HEK293T (cell line): ENCODE measurements at places on chromosomes 7 and 10.

DNA sequence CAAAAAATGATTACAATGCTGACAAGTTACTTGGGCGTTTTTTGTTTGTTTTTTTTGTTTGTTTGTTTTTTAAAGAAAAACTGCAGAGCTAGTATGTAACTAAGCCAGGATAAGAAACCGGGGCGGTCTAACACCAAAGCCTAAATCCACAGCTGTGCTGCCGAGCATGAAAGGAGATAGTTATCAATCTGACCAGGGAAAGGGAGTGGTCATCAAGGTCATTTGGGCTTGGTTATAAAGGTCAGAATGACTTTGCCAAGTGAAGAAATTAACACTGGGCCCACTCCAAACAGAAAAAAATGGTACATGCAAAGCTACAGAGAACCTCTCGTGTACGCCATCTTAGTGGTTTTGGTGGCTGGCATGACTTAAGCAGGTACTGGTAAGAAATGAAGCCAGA, 104.7 kb downstream of the SRPK2 start:
- no peak for DNase-seq

GRCh38 chr10:122347170-122347841, 27.2 kb upstream of the PLEKHA1 start:
- DNase-seq = no peak

GRCh38 chr10:49642311-49642710, 28.5 kb downstream of the CHAT start:
- DNase-seq = no peak

DNA sequence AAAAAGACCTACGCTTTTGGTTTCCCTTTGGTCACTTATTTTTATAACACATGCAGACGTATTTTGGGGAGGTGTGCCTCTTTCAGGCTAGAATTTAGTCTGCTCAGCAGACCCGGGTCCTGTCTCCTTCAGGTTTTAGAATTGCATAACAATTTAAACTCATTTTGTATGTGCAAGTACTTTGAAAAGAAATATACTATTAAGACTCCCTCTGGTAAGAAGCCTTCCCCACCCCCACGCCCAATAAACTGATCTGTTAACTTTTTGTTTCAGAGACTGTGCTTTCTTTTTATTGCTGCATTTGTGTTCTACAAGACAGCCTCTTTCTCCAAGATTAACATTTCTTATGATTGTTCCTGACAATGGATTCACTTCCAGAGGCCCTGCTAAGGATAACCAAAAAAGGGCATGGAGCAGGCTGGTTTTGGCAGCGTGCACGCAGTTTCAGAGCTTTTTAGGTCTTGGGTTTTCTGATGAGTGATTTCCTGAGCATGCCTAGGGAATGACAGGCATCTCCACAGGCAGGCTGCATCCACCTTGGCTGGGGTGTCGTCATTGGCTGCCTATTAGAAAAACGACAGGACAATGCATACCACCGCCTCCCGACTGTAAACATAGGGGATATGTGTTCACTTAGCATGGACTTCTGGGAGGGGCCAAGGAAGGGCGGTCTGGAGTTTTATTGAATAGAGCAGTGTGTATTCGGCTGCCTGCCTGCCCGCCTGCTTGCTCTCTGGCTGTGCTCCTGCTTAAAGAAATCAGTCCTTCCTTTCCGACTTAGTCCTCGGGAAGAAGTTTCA, at the start of gene CALD1:
Gene CALD1 (plus strand): TSS at position 694 of the 800 bp plus-strand sequence. CDS start 88,100 bp downstream, outside the sequence.
- DNase-seq = peak; percentile 84

DNA sequence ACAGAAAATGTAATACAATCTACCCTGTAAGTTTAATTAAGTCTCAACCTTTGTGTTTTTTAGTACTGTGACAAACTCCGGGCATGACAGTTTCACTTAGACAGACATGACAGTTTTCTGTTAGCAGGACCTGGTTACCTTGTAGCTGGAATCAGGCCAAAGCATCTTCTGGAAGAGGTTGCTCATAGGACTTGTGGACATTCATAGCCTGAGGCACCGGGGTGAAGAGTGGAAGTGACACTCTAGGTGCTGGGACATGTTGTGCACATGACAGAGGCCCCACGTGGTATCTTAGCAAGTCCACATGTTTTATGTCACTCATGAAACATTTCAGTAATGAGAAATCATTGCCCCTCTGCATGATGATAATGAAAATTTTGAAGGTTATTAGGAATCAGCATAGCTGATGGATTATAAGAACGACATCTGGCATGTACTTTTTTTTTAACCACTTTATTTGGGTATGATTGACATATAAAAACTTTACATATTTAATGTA, 441.4 kb downstream of the CNTNAP2 start:
- DNase-seq = no peak

DNA sequence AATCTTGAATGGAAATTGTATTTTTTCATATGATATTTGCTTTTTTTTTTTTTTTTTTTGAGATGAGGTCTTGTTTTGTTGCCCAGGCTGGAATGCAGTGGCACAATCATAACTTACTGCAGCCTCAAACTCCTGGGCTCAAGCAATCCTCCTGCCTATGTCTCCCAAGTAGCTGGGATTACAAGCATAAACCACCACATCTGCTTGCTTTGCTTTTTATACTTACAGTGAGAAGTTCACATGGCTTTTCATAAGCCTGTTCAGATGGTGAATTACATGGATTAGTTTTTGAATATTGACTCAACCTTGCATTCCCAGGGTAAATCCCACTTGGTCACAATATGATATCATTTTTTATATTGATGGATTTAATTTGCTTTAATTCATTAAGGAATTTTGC, 22.0 kb downstream of the LRRD1 start:
- no peak for DNase-seq

DNA sequence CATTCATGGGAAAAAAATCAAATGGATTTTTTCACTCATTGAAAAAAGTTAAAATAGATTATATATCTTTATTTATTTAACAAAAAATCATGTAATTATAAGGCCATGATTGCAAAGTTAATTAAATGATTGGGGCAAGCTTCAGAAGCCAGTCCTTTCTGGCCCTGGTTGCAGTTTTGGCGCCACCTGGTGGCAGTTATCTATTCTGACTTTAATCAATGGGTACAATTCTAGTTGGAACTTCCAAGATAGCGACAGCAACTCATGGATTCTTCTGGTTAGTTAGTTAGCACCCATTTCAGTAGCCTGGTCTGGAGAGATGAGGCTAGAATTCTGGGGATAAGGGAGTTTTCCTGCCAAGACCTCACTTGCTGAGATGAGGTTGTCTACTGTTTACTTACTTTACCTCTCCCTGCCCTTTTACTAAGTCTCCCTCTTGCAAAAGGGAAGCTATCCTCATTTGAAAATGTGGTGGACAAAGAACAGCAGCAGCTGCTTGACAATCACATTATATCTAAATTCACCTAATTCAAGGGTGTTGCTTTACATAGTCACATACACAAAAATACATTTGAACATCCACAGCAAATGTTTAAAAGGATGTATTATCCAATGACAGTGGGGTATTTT, 42.3 kb downstream of the NOC3L start:
- DNase-seq = peak; percentile 69

DNA sequence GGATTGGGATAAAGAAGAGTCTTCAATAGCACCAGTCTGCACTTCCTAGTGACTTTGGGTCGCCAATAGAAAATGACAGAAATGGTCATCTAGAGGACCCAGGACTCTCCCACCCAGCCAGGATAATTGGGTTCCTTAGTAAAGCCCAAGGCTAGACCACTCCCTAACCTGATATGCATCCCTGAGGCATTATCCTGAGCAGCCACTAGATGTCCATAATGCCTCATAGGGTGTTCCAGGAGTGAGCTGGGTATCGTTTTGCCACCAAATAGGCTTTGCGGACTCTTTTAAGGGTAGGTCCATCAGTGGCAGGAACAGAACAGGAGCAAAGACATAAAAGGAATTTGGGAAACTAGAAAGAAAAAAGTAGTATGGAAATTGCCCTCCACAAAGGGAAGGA, 4.5 kb upstream of the LRRC4 start:
- DNase-seq = peak; percentile 54

DNA sequence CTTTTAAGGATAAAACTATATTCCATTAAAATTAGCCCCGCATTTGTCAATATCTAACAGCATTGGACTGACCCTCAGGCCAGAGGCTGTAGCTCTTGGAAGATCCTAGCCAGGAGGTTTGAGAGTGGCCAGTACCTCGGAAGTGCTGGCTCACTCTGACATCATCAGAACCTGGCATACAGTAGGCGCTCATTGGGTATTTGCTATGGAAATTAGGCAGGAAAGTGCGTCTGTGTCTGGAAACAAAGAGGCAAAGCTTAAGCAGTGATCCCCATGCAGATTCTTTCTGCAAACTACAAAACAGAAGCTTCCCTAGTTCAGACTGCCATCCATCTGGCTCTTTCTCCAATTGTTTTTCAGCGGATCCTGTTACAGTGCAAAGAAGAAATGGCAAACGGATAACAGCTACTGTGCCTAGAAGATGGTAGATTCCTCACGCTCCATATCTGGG, 1.7 kb upstream of the PRKCQ start:
- DNase-seq = no peak

GRCh38 chr7:92747041-92747835, 89.1 kb downstream of the CDK6 start:
- no peak for DNase-seq
